ENCODE measurements at places on chromosomes 5 and 9.

- no peak for DNase-seq
Measured at GRCh38 chr9:133825555-133826218, 87.5 kb upstream of the SARDH start.

- DNase-seq = peak; percentile 72
Measured at GRCh38 chr9:98095401-98095800, 23.6 kb downstream of the TRIM14 start.

GRCh38 chr9:70127540-70128416 lies 84.1 kb downstream of the MAMDC2 start:
- no peak for DNase-seq

- DNase-seq = no peak
Measured at GRCh38 chr5:148811756-148812155, 14.7 kb upstream of the ADRB2 start.

DNA sequence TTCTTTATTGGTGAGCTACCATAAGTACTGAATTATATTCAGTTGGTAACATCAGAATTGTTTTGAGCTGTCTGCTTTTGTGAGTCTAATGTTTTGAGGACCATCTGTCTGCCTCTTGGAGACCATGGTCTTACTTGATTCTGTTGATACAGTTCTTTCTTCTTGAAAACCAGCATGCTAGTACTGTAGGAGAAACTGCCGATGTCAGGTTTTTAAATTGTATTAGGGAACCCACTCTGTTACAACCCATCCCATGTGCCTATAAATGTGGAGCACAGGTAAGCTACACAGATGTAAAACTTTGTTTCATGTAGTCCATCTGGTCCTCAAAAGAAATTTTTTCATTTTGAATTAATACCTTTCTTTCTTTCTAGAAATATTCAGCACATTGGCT lies 103.4 kb upstream of the DMRTA1 start:
- no peak for DNase-seq

GRCh38 chr5:146336197-146336596 lies 2.4 kb upstream of the POU4F3 start:
- DNase-seq = no peak

DNA sequence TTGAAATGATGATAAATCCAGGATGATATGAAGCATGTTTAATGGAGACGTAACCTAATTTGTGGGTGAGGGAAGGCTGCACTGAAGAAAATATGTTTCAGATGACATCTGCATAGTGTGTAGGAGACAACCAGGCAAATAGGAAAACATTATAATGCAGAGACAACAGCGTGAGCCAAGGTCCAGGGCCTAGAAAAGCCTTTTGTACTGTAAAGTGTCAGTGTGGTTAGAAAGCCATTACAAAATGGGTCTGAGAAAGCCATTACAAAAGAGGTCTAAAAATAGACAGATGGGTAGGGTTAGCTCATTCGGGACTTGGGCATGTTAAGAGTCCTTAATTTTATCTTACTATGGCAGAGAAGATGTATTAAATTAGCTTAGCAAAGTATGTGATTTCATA lies 14.9 kb upstream of the GABRG2 start:
- DNase-seq = no peak

GRCh38 chr5:77920359-77921058 lies 144.4 kb upstream of the TBCA start:
- DNase-seq = no peak

GRCh38 chr5:95081982-95082381 lies 202.9 kb downstream of the MCTP1 start:
- no peak for DNase-seq

DNA sequence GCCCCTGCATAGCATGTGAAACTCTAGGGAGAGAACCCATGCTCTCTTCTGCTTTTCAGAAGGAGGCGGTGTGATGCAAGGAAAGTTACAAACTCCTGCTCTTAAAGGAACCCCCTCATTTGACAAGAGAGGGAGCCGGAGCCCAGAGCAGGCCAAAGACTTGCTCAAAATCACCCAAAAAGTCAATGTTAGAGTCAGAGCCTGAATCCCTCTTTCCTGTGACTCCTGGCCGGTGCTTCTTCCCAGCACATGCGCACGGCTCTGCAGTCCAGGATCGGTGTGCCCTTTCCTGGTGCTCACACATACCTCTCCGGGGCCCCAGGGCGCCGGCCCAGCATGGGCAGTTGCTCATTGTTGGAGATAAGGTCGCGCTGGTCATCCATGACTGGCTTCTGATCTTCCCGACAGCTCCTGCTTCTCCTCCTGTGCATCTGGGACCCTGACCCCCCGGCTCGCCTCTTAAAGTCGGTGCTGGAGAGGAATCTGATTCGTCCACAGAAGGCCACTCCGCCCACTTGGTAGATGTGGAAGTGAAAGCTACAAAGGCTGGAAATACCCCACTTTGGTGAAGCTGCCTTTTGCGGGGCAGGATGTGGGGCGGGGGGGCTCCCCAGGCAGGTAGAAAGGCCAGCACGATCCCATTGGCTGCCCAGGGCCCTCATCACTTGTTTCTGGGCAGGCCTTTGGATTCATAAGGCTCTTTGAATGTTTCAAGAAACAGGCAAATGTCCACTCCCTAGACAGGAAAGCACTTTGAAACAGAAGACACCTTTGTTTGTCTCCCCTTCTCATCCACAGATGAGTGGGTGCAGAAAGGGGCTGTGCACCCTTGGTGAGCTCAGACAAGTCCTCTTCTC lies at the start of gene CD74:
Gene CD74 (minus strand): TSS at position 592 of the 857 bp plus-strand sequence. CDS start 161 bp downstream, at position 431.
- peak; percentile 85 for DNase-seq
